ENCODE measurements at places on chromosomes 12 and 14.

DNA sequence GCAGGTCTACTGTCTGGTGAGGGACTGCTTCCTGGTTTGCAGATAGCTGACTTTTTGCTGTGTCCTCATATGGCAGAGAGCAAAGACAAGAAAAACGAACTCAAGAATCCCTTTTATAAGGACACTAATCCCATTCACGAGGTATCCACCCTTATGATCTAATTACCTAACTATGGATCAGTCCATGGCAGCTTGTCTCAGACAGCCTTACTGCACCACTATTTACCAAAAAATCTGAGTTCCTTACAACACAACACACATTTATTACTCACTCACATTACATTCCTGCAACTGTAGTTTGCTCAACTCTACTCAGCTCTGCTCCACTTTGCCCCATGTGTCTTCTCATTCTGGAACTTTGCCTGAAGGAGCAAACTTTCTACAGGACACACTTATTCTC lies 10.1 kb upstream of the SLC6A15 start:
- DNase-seq = no peak

- DNase-seq = no peak
Observed at GRCh38 chr12:105555556-105556295, 225.2 kb downstream of the C12orf75 start.

DNA sequence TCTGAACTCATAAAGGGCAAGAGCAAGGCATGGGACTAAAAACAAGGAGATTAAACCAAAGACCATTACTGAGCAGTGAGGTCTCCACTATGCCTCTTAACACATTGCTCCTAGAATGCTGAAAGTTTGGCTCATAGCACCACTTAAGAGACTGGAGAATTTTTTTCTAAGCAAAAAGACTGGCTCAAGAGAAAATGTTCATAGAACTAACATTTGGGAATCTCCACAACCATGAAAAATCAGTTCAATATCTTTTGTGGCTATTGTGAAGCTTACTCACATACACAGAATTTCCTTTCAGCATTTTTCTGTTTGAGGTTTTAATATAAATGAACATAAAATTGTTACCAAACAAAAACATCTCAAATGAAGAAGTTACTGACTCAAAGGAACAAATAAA lies 255.8 kb downstream of the CCDC91 start:
- DNase-seq = no peak

DNA sequence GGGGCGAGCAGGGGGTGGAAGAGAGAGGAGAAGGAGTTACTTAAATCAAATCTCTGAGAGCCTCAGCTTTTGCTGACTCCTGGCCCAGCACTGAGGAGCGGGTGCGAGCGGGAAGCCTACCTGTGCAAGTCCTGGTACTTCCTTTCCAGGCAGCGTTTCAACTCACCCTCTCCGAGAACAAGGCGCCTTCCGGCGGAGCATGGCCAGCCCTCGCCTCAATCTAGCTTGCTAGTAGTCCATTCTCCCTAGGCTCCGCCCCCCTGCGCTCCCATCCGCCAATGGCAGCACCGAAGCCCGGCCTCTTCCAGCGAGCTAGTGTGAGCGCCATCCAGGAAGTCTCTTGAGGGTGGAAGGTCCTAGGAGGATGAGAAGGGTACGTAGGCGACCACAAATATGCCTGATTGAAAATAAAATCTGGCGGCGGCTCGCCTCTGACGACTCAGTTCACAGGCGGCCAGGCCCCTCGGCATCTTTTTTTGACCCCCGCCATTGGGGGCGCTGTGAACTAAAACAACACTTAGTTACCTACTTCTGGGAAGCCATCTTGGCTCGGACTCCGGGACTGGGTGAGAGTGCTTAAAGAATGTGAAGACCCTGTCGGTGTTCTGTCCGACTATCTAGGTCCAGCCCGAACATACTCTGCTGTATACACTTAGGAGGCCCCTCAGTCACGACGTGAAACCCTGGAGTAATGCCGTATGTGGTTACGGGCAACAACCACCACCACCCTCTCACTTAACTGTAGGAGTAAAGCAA lies at the start of gene CHD8:
TSS of gene CHD8 (minus strand) at position 212 of the 756 bp plus-strand sequence. CDS start 24,480 bp downstream, outside the sequence.
- peak; percentile 99 for DNase-seq

DNA sequence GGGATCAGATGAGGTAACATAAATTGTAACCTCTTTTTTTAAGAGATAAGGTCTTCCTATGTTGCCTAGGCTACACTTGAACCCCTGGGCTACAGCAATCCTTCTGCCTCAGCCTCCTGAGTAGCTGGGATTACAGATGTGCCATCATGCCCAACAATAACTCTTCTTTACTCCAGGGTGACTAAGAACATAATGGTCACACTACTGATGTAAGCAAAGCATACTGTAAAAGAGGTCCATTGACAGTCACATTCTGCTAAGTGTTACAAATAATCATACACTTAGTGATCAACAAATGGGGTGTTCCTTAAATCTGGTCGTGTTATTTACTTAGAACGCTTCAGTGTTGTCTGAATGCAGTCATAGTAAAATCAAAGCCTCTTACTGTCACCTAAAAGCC lies 68.9 kb downstream of the EPS8 start:
- DNase-seq = no peak

- DNase-seq = no peak
Observed at GRCh38 chr12:120538281-120539156, 4.4 kb downstream of the RNF10 start.

GRCh38 chr14:78758333-78758732 lies 588.2 kb downstream of the NRXN3 start:
- no peak for DNase-seq

GRCh38 chr12:27505109-27505508 lies 18.9 kb upstream of the PPFIBP1 start:
- no peak for DNase-seq

DNA sequence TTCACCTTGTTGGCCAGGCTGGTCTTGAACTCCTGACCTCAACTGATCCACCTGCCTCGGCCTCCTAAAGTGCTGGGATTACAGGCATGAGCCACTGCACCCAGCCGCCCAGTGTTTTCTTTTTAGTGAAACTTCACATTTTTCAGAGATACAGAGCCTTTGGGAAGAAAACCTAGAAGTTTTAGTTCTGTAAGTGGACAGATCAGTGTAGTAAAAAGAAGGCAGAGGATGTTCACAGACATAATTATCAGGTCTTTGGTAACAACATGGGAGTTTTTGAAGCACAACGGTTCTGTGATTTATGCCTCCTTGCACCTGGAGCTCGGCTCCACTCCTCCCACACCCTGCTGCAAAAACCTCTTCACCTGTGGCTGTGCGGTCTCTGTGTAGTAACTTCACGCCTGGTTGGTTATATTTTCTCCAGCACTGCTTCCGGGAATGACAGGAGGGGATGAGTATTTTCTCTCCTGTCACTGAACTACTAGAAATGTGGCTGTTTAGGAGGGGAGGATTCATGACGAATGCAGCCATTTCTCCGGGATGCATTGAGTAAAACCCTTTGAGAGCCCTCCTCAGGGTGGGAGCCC lies 67.0 kb downstream of the ARF6 start:
- DNase-seq = no peak

DNA sequence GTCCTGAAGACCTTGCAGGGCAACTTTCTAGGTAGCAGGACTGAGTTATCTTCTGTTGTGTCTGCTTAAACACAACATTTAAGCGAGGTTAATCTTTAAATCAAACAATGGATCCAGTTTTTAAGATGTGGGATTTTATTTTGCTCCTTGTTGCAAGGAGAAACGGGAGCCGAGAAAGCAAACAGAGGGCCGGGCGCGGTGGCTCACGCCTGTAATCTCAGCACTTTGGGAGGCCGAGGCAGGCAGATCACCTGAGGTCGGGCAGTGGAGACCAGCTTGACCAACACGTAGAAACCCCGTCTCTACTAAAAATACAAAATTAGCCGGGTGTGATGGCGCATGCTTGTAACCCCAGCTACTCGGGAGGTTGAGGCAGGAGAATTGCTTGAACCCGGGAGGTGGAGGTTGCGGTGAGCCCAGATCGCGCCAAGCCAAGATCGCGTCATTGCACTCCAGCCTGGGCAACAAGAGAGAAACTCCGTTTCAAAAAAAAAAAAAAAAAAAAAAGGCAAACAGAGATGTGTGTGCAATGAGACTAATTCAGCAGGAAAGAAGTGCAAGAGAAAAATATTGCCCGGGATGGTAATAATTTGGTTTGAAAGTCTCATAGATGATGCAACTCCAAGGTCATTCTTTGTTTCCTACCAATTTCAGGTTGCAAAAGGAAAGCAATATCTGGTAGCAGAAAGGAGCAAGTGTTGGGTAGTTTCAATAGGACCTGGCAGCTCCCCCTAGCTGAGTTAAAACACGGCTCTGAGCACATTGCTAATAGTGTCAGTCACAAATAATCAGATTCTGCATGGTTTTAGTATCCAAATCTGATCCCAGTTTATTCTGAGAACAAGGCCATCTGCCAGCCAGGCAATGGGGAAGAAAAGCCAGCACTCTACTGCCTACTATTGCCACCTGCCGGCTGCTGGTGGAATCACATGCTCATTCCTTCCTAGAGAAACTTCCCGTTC lies 141.4 kb downstream of the PPM1H start:
- DNase-seq = peak; percentile 76

DNA sequence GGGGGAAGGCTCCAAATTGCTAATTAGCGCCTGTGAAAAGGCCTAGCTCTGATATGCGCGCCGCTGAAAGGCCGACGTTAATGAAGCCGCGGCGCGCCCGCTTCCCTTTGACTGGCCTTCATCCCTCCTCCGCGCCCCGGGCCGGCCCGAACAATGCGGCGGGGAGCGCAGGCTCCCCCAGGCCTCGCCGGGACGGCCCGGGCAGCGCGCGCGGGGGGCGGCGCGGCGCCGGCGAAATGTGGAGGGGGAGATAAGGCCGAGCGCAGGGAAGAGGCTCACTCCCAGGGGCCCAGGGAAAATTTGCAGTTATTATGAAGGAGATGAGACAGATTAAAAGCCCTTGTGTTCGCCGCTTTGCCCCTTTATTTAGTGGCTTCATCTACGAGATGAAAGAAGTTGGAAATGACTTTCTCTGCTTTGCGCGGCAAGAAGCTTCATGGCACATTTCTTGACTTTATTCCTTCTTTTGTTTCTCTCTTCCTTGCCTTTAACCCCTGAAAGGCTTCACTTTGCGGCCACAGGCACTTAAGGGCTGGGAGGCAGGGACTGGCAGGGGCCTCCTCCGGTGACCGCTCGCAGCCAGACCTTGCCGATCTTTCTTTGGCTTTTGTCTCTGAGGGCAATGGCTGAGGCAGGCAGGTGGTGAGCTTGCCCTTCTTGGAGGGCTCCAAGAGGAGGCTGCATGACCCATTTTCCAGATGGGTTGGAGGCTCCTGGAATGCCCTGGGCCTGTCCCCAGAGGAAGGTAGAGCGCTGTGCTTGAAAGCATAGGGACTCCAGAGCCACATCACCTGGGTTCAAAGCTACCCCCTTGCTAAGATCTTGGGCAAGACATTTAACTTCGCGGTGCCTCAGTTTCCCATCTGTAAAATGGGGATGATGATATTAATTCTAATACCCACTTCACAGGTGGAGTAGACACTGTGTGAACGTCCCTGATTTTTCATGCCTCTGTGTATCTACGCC lies 12.7 kb upstream of the GPATCH2L start:
- no peak for DNase-seq

GRCh38 chr14:37711831-37712475 lies 116.5 kb downstream of the TTC6 start:
- DNase-seq = no peak

- DNase-seq = no peak
Observed at GRCh38 chr12:132484891-132485441, 5.0 kb upstream of the FBRSL1 start.

- DNase-seq = no peak
Observed at GRCh38 chr12:106147956-106148355, 9.2 kb upstream of the NUAK1 start.
